Fibroblast of skin of left quadriceps (primary cell): ENCODE measurements at places on chromosomes 4 and X.
A peak's percentile ranks its signal among the peaks of the same experiment; 100 is the strongest.

DNA sequence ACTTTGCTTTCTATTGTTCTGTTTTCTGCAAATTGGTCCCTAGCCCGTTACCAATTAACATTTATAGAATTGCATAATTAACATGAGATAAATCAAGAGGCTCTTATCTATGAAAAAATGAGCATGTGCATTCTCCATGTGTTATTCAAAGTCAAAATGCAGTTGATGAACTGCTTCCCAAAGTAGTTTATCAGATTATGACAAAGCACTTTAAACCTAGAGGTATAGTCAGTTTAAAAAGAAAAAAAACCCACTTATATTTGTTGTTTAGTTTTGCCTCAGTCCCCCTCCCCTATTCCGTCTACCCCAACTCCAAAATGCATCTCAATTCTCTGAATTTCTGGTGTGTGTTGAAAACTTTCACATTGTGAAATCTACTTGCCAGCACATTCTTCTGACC, 119.5 kb downstream of the ATXN3L start:
- no peak for DNase-seq

DNA sequence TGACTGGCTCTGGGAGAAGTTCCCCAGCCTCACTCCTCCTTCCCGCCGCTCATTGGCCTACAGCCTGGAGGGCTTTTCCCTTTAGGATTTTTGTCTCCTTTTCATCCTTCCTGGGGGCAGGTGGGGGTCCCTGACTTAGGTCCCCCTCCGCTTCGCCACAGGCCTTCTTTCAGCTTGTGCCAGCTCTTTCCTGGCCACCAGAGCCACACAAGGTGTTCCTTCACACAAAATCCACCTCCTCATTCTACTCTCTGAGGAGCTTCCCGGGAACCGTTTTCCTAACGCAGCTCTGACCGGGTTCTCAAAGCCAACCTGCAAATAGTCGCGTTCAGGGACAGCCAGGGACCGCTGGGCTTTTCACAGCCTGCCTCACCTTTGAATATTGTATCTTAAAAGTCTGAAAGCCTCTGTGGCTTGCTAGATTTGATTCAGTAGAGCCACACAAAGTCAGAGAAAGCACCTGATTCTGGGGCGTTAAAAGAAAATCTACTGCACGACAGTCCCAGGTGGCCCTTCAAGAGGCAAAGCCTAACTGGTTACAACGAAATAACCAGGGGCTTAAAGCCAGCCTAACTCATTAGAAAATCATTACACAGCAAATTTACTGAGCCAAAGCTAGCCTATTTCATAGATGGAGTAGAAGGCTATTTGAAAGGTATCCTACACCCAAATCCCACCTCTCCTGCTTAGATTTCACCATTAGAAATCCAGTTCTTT, 731 bp upstream of the GPC3 start:
- no peak for DNase-seq

DNA sequence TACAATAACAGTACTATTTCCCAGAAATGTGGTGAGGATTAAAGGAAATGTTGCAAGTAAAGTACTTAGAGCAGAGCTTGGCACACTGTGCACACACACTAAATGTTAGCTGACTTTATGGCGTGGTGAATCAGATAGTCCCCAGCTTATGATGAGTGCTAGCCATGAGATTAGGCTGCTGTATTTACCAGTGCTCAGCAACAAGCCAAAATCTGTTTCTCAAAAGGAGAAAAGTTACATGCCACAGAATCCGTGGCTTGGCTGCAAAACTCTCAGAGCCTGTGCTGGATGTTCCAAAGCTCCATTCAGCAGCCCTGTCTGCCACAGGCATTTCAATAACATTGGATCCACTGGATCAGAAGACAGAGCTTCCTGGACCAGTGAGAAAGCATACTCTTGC, 12.8 kb upstream of the STBD1 start:
- no peak for DNase-seq

- no peak for DNase-seq
Measured at GRCh38 chr4:13126976-13127910, 356.9 kb downstream of the RAB28 start.

- DNase-seq, result peak; percentile 22
Measured at GRCh38 chrX:123756320-123756719, 23.5 kb upstream of the THOC2 start.
